ENCODE measurements at places on chromosomes 11 and 22.

DNA sequence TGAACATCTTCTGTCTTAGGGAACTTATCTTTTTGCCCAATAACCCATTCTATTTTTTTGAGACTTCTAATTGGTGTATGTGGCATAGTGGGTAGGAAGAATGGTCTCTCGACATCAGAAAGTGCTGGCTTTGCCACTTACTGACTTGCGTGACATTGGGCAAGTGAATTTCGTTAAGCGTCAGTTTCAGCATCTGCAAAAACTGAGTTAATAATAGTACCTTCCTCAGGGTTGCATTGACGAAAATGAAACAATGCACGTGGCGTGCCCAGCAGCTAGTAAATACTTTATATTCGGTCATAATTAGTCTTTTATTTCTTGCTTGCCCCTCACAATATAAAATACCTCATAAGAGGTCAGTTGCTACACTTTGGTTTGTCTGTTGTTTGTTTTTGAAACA lies 12.5 kb upstream of the GRIK4 start:
- DNase-seq = no peak

- DNase-seq = no peak
Observed at GRCh38 chr11:124950601-124951330, 3.2 kb upstream of the CCDC15 start.

- DNase-seq = no peak
Observed at GRCh38 chr22:43514476-43515157, 102.8 kb downstream of the MPPED1 start.

GRCh38 chr11:35602979-35603378 lies 15.3 kb upstream of the FJX1 start:
- no peak for DNase-seq

DNA sequence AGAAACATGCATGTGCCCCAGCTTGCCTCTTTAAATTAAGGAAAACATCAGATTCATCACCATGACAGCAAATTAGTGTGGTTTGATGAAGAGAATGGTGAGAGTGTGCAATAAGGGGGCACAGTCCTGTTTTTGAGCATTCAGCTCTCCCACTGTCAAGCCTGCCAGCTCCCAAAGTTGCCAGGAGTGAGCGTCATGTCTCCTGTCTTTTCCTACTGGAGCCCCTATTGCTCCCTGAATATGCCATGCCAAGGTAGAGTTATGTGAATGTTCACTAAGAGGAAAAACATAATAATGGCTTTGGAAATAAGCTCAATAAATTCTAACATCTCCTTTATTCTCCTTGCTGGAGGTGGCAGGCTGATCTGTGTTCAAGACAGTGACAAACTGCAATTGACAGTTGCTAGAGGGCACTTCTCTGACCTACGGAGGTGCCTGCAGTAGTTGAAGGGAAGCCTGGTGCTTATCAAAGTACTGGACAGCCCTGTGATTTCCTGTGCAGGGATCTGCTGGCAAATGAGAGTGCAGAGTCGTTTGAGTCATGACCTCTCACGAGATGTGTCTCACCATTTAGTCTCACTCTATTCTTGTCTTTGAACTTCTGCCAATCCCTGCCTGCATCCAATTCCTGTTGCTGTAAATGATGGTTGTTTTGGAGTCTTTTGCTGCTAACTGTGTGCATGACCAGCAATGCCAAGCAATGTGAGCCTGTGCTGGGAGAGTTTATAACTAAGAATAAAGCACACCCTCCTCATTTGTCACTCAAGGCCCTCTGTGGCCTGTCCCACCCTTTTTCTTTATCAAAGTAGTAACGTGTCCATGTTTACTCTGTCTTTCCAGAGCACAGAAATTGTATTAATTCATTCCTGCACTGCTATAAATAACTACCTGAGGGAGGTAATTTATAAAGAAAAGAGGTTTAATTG lies 34.8 kb downstream of the MRGPRX2 start:
- no peak for DNase-seq

- DNase-seq = no peak
Observed at GRCh38 chr22:19133561-19133960, 2.5 kb downstream of the TSSK2 start.

DNA sequence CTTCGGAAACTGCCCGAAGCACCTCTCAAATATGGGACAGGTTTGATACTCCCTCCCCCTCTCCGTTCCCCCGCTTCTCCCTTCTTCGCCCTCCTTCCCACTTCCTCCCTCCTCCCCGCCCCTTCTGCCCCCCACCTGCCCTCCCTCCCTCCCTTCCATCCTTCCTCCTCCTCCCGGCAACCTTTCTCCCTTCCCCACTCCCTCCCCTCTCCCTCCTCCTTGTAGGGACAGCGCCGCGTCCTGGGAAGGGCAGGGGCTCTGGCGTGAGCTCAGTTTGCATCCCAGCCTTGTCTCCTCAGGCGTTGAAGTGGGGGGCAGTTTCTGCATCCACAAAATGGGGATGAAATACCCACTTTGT lies 6.1 kb upstream of the NFAM1 start:
- no peak for DNase-seq

- no peak for DNase-seq
Observed at GRCh38 chr11:64049509-64049908, 13.8 kb downstream of the FLRT1 start.

DNA sequence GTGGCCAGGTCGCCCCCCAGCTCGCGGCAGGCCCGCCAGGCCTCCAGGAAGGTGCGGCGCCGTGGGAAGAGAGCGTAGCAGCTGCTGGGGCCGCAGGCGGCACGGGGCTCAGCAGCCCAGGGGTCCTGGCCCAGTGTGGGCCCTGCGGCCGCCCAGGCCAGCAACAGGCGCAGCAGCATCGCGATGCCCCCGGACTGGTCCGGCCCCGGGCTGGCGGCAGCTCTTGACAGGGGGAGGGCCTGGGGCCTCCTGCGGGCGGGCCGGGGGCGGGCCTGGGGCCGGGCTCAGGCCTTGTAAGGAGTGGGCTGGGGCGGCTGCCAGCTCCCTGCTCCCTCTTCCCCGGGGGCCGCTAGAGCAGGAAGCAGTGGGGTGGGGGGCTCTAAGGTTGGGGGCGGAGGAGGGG lies at the start of gene CD248:
TSS of gene CD248 (minus strand) at position 196 of the 403 bp plus-strand sequence. CDS start at position 179, 17 bp downstream.
- no peak for DNase-seq

DNA sequence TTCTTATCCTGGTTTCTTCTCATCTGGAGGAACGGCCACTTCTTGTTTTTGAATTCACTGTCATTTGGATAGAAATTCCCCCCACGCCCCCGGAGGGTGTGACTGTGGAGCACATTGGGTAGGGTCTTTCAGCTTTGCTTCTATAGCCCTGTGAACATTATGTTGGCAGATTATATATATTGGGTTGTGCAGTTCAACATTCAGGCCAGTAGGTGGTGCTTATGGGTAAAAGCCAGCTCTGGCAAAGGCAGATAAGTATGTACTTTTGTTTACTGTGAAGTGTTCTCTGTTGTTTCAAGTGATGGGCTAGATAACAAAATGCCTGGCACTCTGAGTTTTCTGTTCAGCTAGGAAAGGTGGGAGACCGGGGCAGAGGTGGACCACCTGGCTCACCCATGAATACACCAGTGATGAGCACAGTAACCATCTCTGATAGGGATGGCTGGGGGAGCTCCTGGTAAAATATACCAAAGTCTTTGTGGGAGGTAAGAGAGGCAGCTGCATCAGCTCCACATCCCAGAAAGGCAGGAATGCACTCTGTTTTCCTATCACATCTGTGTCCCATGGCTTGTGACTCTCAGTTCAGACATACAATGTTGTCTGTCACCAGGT lies 1348.2 kb upstream of the RAG2 start:
- no peak for DNase-seq

- DNase-seq = no peak
Observed at GRCh38 chr22:24496234-24496633, 1.1 kb downstream of the UPB1 start.

- DNase-seq = no peak
Observed at GRCh38 chr11:58641803-58642581, 19.5 kb downstream of the CNTF start.

DNA sequence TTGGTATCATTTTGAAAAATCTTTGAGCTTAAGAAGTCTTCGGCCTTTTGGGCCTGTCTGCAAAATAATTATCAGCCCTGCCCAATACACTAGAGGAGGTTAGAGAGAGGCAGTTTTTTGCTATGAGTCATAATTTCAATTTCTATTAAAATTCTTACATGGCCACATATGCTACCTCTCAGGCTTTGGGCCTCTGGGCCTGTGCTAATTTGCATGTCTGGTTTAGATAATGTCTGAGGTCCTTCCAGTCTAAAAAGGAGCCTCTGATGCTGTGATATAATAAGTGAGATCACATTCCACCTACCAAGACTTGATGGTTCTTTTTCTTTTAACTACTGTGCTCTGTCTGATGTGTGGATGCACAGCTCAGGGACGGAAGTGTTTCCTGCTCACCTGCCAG lies 70.8 kb downstream of the KCNJ1 start:
- no peak for DNase-seq

DNA sequence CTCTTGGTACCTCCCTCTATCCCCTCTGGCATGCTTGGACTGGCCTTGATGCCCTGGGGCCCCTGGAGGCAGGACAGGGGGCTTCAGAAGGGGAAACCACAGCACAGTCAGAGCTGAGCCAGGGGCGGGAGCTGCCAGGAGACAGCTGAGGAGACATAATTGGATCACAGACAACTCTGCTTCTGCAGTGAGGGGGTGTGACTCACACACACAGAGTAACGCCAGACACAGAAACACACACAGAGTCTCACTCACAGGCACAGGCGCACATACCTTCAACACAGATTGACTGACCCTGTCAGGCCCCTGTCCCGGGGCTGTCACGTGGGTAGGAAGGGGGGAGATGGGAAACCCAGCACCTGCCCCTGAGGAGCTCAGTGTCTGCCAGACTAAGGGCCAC lies 20.6 kb downstream of the STARD10 start:
- no peak for DNase-seq

DNA sequence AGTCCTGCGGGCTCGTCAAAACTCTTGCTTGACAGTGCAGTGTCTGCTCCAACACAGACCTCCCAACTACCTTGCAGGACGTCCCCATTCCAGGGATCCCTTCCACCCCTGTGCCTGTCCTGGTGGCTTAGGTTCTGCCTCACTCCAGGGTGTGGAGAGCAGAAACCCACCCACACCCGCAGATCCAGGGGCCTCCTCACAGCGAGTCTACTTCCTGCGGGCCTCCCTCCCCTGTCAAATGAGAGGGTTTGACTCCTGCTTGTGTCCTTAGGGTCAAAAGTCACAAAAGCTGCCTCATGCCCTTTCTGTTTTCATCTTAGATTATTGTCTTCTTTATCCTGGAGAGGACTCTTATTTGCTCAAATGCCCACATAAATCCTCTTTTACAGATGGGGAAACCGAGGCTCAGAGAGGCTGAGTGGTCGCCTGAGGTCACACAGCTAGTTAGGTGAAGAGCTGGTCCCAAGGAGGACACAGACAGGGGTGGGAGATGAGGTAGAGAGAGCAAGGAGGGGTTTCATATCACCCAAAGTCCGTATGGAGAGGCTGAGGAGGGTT lies 81.1 kb upstream of the KCNQ1OT1 start:
- no peak for DNase-seq

GRCh38 chr11:25408146-25408545 lies 911.3 kb downstream of the LUZP2 start:
- no peak for DNase-seq

GRCh38 chr11:75182664-75183063 lies 31.8 kb downstream of the SLCO2B1 start:
- no peak for DNase-seq

GRCh38 chr11:8328231-8328794 lies 64.6 kb upstream of the LMO1 start:
- no peak for DNase-seq

DNA sequence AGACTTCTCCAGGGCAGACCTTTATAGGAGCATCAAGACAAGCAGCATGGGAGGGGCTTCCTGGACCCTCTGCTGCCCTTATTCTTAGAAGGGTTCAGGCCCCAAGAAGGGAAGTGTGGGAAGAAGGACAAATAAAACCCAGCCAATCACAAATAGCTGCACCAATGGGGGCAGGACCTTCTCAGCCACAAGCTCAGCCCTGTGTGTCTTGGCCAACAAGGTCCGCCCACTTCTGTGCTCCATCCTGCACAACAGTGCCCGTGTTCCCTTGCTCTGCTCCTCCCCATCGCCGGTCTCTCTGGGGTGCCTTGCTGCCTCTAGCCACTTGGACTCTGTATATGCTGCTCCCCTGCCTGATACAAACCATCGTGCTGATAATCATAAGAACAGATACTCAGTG lies 86.1 kb downstream of the NAT10 start:
- no peak for DNase-seq

DNA sequence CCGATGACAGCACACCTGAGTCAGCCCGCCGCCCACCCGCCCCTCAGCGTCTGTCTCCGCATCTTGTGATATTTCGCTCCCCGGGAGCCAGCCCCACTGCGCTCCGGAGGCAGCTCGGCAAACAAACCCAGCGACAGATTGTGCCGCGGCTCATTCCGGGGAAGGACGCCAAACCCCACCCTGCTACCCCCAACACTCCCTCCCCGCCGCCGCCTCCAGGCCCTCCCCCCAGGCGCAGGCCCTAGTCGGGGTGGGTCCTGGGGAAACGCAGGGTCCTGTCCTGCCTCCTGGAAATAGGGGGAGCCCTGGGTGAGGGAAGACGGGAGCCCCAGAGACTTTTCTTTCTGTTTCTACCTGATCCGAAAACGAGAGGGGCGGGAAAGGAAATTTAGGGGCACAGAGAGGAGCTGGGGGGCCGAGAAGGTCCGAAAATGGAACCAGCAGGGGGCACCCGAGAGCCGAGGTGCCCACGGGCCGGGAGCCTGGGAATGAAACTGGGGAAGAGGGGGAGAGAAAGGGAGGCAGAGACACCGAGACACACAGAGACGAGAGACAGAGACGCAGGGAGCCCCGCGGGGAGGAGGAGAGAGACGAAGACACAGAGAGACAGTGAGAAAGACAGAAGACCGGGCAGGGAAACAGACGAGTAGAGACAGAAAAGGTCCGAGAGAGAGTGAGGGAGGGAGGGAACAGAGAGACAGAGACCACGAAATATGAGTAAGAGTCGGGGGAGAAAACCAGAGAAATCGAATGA lies 1.7 kb upstream of the RTN4RL2 start:
- no peak for DNase-seq

DNA sequence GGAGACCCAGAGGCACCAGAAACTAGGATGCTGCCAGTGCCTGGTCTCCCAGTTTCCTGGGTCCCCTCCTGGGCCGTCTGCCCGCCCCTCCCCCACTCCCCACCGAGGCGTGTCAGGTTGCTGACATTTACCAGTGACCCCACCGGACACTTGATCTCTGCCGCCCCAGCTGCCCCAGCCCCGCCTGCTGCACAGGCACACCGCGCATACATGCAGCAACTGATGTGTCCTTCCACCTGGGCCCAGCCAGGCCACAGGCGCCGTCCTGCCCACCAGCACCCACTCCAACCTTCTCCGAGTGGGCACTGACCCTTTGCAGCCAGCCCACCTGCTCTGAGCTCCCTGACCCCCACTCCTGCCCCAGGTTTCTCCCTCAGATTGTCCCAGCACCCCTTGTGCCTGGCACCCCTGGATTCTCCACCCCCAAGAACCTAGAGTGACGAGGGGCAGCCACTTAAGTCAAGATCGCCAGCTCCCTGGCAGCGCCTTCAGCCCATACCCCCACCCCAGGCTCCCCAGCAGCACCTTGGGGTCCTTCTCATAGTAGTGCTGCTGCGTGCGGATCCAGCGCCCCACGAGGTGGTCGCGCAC lies 548 bp downstream of the PYGM start:
- DNase-seq = no peak

GRCh38 chr11:73416786-73417185 lies 40.6 kb downstream of the RELT start:
- DNase-seq = no peak

- no peak for DNase-seq
Observed at GRCh38 chr22:28855355-28856094, 27.8 kb upstream of the ZNRF3 start.

- DNase-seq = no peak
Observed at GRCh38 chr11:6927030-6927617, 898 bp downstream of the ZNF215 start.

GRCh38 chr11:113977071-113977490 lies 2.2 kb downstream of the HTR3A start:
- no peak for DNase-seq

GRCh38 chr11:44980533-44981427 lies 30.1 kb upstream of the TP53I11 start:
- DNase-seq = no peak
